T-helper 17 cell (primary cell): ENCODE measurements at places on chromosomes 2 and 18. TPM values are rescaled to one million over a fixed set of nuclear protein-coding genes. Genes with fewer than 3 reads are reported as not detected.

DNA sequence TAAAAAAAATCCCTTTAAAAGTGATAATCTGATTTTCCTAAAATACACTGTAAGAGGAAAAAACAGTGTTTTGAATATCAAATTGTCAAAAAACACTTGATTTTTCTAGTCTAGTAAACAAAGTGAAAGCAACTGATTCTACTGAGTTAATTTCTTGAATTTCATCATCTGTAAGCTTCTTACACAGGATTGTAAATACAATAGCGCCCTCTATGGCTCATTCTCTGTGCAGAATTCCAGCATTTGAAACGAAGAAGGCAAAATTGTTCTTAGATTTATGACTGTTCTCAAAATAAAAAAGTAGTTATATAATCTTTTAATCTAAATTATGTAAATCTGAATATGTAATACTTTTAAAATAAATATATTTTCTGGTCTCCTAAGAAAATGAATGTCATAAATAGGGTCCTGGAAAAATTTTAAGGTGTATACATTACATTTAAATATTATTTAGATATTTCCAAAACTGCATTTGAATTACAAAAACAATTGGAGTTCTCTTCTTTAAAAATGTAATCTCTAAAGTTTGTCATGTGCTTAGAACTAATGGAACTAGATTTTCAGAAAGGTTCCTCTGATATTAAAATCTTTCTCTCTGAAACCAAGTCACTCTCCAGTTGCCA, 176.9 kb upstream of the MC4R start:
- no peaks in the 10 kb centered on the region for H3K4me1 ChIP-seq
- no peak for DNase-seq
- H3K27me3 ChIP-seq = no peaks in the 10 kb centered on the region
- H3K4me3 ChIP-seq = no peak overlapping the region
- no peak overlapping the region for H3K27ac ChIP-seq

CRYBA2 gene
- not detected for total RNA-seq

GRCh38 chr18:50011813-50012435, 183.0 kb downstream of the MYO5B start:
- no peak overlapping the region for H3K4me3 ChIP-seq
- no peaks in the 10 kb centered on the region for H3K36me3 ChIP-seq
- H3K4me1 ChIP-seq = peaks cover 4% of the 10 kb centered on the region

DNA sequence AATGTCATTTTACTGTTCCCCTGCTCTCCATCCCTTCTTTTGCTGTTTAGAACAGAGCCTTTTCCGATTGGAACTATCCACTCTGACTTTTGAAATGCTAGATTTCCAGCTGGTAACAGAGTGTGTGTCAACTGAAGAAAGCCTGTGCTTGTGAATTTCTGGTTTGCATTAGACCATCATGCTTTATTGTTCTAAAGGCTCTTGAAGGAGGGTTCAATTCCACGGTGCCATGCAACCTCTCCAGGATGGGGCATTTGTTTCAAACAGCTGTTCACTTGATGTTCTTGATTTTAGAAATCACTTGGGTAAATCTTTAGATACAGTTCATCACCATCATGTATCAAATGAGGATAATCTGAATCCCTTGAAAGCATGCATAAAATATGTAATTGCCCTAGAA, 156.7 kb downstream of the QPCT start:
- no peak overlapping the region for H3K4me3 ChIP-seq
- no peak for DNase-seq
- no peaks in the 10 kb centered on the region for H3K27me3 ChIP-seq
- H3K4me1 ChIP-seq = no peaks in the 10 kb centered on the region

DNA sequence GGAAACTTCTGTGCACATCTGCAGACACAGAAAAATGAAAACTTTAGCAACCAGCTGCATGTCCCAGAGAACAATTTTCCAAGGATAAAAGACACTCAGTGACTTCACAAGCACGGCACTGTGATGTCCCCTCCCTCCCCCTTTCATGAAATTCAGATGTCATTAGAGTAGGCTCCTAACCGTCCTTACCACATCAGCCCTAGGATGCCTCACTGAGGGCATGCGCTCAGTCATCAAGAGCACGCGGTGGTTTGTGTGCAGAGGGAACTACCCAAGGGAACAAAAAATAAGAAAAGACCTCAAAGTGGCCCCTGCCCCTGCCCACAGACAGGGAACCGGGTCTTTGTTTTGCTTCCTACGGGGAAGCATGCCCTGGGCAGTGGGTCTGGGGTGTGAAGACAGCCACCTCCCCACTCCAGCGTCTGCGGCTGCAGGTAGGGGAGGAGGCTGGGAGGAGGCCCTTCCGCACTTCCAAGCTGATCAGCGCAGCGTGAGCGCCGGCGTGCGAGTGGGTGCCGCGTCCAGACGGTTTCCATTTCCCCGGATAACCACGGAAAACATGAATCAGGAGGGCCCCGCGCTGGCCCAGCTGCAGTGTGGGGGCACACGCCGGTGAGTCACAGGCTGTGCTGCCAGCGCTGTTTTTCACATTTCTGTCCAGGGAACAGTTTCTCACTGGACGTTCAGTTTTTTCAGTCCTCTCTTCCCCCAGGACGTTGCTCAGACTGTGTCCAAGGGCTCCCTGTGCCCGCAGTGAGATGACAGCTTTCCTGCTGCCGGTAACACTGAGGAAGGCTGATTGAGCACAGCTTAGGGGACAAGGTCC, 70.6 kb downstream of the COPS8 start:
- no peak overlapping the region for H3K4me3 ChIP-seq
- H3K27me3 ChIP-seq = peaks cover 28% of the 10 kb centered on the region
- H3K36me3 ChIP-seq = peaks cover 5% of the 10 kb centered on the region
- no peak overlapping the region for H3K27ac ChIP-seq
- DNase-seq = no peak

GRCh38 chr2:101124643-101125366, 26.4 kb downstream of the TBC1D8 start:
- H3K36me3 ChIP-seq = no peaks in the 10 kb centered on the region
- peaks cover 48% of the 10 kb centered on the region for H3K27me3 ChIP-seq
- no peak overlapping the region for H3K4me3 ChIP-seq
- no peak for DNase-seq
- H3K27ac ChIP-seq = no peak overlapping the region
